ENCODE measurements at places on chromosomes 1 and 21.

DNA sequence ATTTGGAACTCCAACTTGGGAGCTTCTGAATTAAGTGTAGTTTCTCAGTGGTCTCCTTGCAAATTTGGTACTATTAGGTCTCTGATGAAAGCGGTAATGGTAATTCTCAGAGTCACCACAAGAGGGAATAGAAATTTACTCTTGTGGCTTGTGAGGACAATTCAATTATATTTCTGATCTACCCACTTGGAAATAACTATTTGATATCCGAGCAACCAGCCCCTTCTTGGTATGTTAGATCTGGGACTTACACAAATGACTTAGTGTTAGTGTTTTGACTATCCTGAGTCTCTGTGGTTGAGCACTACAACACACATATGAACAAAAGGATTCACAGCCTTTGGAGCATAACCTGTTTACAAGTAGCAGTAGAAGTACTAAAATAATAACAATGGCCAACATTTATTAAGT lies 68.1 kb downstream of the RPS6KA1 start:
- no peak for DNase-seq

- DNase-seq: no peak
Measured at GRCh38 chr1:196366817-196367495, 241.3 kb downstream of the KCNT2 start.

DNA sequence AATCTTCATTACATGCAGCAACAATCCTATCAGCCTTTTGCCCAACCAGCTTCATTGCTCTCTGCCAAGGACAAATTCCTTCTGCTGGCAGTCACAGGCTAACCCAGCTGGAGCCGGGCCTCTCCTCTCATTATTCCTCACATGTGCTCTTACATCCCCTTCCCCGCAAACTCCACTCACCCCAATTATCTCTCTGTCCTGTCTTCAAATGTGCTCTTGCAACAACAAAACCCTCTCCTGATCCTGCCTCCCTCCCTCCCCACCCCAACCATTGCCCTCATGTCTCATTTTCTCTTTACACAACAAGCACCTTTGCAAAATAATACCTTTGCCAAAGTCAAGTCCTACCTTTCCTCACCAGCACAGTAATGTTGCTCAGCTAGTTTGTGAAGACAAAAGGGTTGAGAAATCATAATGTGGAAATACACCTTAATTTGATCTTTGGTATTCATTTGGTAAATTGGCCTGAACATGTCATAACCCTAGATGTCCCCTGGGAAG lies 36.0 kb upstream of the DHCR24 start:
- no peak for DNase-seq

DNA sequence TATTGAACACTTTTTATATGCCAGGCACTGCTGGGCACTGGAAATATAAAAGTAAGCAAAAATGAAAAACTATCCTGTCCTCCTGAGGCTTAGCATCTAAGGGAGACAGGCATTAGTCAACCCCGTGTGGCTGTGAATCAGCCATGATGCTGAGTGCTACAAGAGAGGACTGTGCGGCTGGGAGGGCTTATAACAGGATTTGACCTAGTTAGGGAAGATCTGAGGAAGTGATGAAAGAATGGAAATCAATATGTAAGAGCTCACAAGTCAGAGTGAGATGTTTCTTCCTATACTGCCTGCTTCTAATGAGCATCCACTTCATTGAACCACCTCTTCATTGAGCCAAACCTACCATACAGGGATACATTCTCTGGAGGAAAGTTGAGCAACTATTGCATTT lies 15.1 kb downstream of the TRIM45 start:
- no peak for DNase-seq

GRCh38 chr1:119040906-119041305 lies 52.8 kb upstream of the TBX15 start:
- no peak for DNase-seq

GRCh38 chr21:33847588-33848248 lies 67.9 kb downstream of the ATP5PO start:
- no peak for DNase-seq

Data from stimulated activated CD4-positive, alpha-beta T cell treated with anti-CD3 and anti-CD28 coated beads, Interleukin-15, amount 100 ng/mL, for 48 hours (primary cell).